ENCODE measurements at places on chromosomes 5 and 9.

GRCh38 chr9:137250329-137251193, 525 bp upstream of the STPG3 start:
- no peak for DNase-seq

DNA sequence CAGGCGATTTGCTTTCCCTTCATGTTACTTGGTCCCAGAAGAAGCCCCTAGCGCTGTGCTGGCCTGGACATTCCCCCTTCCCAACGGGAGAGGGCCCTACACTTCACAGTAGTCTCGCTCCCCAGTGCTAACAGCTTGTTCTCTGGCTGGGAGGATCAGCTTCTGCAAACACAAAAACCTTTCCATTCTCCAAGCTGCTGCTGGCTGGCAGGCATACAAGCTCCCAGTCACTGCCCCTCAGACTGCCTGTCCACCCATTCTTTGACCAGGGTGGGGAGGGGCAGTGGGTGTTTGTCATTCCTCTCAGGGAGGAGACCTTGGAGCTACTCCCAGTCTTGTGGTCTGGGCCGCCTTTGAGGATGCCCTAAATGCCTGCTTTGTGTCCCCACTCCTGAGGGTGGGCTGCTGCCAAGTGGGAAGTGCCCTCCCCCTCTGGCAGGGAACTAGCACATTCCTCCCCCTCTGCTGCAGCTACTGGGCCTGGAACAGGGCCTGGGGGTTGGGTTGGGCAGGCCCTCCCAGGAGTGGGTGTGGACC, 20.8 kb downstream of the ENHO start:
- DNase-seq, result no peak

GRCh38 chr5:150397782-150398721, 14.7 kb downstream of the CD74 start:
- no peak for DNase-seq

DNA sequence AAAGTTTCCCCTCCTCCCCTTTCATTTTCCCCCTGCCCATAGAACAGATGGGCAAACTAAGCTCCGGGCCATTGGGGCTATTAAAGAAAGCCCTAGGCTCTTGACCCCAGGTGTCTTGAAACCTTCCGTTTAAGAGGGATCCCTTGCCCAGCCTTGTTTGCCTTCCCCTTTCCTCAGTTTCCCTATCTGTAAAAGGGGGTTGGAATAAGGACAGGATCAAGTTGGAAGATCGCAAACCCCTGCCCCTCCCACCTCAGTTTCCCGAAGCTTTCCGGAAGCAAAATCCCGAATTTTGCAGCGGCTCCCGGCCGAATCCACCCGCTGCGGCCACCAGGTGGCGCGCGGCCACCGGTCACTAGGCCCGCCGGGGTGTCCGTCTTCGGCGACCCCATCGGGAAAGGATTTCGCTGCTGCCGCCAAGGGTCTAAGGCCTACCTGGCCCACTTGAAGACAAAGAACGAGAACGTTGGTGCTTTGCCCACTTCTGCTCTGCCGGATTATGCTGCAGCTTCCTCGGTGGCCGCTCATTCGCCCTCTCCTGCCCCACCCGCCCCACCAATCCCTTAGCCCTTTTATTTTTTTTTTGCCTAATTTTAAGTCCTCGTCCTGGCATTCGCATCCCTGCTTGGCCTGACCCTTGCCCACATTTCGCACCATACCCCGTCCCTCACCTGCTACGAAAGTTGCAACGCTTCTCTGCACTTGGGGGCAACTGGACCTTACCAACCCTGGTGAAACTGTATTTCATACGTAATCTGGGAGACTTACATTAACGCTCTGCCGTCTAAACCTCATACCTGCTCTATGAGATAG, 962 bp upstream of the NR6A1 start:
- DNase-seq, result peak; percentile 60

GRCh38 chr9:27094640-27095298, 14.3 kb upstream of the TEK start:
- DNase-seq, result no peak
